SJCRH30 (cell line): ENCODE measurements at places on chromosomes 5 and 9. TPM values are rescaled to one million over a fixed set of nuclear protein-coding genes. Genes with fewer than 3 reads are reported as not detected.

Gene C1QTNF2
- total RNA-seq: 21.1 TPM in 2 replicates

DNA sequence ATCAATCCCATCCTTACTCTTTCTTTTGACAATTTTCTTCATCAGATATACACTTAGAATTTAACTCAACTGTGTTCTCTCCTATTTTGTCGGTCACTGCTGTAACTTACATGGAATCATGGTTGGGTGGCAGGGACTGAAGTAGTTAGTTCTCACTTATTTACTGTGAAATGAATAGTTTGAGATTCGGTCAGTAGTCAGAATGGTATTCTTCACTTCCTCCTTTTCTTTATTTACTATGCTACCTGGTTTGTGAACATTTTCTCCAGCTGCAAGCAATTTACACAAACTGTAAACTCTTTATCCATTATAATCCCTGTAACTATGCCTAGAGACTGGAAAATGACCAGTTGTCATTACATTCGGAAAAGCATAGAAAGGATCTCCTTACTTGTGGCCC is 41.5 kb upstream of the GDNF start:
- no peak for DNase-seq

- DNase-seq: no peak
Measured at GRCh38 chr9:114371973-114372917, 15.5 kb downstream of the AKNA start.

DNA sequence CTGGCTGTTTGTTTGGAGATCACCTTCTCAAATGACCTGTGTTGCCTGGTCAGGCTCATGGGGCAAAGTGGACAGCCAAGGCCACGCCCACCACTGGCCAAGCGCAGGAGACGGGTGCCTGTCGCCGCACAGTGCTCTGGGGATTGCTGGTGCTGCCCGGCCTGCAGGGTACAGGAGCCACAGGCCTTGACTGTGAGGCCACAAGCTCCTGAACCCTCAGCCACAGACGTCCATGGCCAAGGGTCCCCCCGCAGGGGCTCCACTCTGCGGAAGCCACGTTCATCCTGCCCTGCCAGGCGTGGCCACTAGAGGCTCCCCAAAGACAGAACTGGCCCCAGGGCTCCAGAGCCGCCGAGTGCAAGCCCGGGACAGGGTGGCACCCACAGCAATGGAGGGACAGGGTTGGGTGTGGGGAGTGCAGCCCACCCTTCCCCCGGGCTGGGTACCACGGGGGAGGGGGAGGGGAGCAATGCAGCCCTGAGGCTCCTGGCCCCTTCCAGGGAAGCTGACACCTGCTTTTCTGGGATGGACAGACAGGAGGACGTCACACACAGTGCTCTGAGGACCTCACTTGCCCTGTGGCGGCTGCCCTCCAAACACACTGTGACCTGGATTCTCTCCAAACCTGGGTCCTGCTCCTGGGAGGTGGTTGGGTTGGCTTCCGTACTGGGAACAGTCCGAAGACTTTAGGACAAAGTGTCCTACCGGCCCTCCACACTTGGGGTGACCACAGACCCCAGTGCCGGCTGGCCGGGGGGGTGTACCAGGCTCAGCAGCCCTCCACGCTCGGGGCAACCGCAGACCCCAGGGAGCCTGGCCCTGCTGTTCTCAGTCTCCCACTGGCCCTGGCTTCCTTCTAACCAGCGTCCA is 21.5 kb downstream of the TPPP start:
- peak; percentile 68 for DNase-seq

DNA sequence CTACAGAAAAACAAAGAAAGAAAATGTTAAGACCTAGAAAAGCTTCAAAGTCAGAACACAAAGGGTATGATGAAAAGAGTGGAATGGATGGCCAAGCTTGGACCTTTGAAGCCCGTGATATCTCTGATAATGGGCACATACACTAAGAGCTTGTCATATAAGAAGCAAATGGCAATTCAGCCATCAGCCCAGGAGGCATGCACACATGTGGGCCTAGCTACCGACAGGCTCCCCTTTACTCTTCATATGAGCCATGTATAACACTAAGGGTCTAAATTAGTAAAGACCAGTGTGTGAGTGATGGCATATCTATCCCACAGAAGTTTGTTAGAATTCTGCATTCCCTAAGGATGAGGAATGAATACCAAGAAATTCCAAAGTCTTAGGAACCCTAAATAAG is 20.1 kb downstream of the GRHPR start:
- no peak for DNase-seq

DNA sequence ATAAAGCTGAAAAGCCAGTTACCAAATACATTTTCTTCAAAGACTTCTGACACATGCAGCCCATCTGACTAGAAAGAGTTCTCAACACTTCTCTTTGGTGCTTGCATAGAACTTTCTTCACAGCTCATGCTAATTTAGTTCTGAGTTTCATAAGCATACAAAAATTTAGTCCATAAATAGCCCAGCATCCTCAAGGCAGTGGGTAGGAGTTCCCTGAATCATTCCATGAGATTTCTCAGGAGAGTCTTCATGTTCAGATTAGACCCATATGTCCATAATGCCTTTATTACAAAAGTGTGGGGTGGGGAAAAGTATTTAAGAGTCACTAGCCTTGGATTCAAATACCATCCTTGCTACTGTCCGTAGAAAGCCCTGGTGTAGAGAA is 290.2 kb upstream of the RGMB start:
- DNase-seq: no peak

Gene REEP2
- 4.9 and 8.5 TPM in 2 replicates for total RNA-seq

Gene SPATA31A1
- total RNA-seq: 0.05 TPM in 1 of 2 replicates, not detected in the other

- DNase-seq: no peak
Measured at GRCh38 chr9:22079873-22080341, 70.8 kb upstream of the CDKN2B start.

DNA sequence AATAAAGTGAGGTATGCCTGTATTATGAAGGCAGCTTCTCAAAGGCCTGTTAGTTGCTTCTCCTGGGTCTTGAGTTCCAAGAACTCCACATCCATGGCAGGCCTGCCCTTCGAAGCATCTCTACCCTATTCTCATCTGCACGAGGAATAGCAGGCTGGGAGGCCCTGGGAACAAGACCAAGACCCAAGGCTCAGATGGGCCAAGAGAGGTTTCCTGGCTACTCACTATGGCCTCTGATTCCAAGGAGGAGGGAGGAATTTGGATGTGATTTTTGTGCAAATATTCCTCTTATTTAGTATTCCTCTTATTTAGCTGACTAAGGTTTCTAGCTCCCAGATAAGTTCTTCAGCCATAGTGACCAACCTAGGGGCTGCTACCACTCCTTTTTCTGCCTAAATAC is 151.3 kb downstream of the SAXO1 start:
- no peak for DNase-seq

GRCh38 chr5:8192840-8193239 is 323.9 kb downstream of the MTRR start:
- no peak for DNase-seq

DNA sequence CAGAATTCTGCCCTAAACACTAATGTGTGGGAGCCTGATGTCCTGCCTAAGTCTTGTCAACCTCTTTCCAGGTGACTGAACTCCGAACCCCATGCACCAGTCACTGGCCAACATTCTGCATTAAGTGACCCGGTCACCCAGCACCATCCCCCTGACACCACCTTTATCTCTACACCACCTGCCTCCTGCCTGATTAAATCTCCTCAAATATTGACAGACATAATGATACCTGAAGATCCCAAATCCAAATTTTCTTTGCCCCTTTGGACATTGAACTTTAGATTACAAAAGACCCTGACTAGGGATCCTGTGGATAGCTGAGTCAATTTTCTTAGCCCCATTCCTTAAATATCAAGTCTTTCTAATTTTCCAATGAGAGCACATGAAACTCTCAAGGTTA is 150.1 kb downstream of the GHR start:
- DNase-seq: no peak

DNA sequence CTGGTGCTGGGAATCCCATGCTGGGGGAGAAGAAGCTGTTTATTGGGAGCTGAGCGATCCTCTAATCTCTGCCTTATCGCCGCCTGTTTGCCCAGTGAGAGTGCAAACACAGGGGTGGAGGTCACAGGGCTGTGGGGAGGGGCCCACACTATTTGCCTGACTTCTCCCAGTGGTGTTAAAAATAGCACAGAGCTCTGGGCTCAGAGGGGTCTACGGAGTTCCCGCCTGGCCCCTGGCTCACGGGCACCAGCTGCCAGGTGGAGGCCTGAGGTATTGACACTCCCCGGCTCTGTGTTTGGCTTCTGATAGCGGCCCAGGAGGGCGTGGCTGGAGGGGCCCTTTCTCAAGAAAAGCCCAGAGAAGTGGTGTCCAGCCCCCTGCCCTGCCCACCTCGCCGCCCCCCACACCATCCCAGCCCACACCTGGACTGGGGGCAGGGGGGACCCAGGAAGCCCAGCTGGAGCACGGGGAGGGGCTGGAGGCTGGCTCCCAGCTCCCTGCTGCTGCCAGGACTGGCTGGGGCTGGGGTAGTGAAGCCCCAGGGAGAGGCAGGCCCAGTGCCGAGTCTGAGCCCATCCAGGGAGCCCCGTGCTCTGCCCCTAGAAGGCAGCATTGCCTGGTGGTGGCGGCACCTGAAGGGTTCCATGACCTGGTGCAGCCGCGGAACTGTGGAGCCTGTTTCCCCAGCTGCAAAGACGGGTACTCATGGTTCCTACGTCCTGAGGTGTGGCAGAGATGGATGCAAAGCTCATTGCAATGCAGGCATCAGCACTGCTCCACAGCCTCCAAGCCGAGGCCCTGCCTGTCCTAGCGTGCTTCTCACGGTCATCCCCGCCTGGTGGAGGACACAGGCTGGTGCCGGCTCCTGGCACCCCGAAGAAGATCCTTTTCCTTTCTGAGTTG is 35.7 kb upstream of the EGFL7 start:
- DNase-seq: peak; percentile 4

- no peak for DNase-seq
Measured at GRCh38 chr5:153700940-153701339, 210.5 kb downstream of the GRIA1 start.

DNA sequence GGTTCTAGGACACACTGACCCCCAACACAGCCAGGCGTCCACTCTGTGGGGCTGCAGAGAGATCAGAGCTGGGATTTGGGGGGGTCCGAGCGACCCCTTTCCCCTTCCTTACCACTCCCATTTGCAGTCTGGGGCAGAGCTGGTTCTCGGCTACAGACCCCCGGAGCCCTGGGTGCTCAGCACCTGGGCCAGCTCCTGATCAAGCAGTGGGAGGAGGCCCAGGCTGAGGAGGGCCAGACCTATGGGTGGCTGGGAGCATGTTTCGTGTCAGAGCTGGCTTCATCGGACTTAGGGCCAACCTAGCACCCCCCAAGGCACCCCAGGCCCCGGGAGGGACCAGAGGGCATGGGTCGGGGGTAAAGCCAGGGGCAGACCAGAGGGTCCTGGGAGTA is 7.6 kb downstream of the GRIN1 start:
- no peak for DNase-seq

GRCh38 chr9:104142799-104143549 is 48.9 kb downstream of the SMC2 start:
- DNase-seq: no peak

DNA sequence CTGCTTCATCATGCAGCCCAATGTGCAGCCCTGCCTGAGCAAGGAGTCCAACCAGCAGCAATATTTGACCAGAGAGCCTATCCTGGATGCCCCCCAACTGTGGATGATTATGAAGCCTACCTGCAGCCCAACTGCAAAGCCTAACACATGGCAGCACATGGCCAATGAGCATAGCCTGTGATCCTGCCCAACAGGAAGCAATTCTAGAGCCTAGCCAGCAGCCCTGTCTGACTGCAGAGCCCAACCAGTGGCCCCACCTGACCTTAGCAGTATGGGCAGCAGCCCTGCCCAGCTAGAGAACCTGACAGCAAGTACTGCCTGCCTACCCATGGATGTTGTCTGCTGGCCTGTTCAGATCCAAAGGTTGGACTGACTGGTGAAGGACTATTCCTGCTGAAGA is 97.3 kb upstream of the SH3GL2 start:
- DNase-seq: no peak

GRCh38 chr5:136208916-136209315 is 16.0 kb upstream of the SMIM32 start:
- DNase-seq: no peak

DNA sequence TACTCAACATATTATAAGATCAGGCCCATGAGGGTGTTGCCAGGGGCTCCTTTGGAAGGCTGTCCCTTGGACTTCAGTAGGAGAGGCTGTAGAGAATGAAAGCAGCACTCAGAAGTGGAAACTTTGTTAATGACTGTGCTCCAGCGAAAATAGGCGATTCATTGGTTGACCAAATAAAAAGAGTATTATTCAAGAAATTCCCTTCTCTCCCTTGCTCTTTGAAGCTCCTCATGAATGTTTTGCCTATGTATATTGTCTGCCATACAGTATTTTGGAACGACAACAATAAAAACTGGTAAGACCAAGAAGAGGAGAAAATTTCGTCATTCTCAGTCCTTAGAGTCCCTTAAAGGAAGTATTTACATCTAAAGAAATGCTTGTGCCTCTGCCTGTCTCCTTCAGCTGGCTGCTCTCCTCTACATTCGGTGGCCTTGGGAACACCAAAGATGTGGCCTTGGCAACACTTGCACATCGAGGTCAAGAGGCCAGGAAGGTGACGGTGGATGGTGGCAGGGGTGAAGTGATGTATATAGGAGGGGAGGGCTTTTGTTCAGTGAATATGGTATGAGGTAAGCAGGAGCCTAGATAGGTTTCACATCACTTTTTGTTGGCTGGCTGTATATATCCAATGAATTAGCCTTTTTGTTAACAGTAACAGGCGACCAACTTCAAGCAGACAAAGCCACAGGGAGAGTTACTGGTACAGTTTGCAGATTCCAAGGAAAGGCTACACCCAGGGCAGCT is 95.0 kb upstream of the ACTBL2 start:
- DNase-seq: no peak

GRCh38 chr5:113245427-113246225 is 189.2 kb downstream of the TSSK1B start:
- DNase-seq: no peak
